ENCODE measurements at places on chromosomes 3 and 15.

DNA sequence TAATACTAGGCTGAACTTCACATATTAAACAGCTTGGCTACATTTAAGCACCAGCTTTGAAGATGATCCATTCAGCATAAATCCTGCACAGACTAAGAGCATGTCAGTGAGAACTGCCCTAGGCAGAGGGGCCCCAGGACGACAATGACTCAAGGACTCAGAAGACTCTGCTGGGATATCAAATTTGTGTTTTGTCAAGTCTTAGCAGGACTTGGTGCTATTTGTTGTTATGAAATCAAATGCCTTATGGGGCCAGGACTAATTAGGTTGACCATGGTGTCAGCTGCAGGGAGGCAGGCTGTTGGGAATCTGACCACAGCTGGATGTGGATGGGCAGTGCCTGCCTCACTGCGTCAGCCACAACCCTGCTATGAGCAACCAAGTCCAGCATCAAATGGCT lies 91.8 kb downstream of the RYR3 start:
- no peak for DNase-seq

- DNase-seq = no peak
These were observed 5.6 kb downstream of the RAB8B start for GRCh38 chr15:63194880-63195568.

GRCh38 chr3:30777426-30778113 lies 116.9 kb downstream of the GADL1 start:
- DNase-seq = no peak

DNA sequence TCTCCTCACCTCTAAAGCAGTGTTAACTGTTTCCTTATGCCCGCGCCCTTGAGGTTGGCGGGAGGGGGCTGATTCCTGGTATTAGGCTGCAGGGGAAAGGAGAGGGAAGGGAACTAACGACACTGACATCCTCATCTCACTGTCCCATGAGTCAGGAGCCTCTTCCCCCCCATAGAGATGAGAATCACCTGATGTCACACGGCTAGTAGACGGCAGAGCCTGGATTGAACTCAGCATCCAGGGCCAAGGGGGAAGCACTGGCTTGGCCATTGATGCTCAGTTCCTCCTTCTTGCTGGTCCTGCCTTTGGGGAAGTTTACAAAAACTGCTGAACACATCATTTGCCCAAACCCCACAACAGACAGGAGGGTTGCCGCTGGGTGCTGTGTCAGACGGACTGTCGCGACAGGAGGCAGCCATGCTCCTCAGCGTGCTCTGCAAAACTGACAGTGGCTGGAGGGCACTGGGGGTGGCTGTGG lies 38.5 kb downstream of the IDH2 start:
- no peak for DNase-seq

DNA sequence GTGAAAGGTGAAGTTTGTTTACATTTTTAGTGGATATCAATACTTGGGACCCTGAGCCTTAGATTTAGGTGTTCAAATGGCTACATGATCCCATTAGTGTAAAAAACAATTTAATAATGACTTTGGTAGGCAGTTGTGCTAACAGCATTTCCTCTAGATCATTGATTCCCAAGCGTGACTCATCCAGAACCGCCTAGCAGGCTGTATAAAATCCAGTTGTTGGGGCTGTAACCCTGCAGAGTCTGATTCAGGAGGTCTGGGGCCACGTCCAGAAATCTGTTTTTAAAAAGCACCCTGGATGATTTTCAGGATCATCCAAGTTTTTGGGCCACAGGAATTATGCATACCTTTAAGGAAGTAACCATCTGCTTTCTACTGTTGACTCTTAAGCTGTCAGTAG lies 156.4 kb downstream of the TP63 start:
- DNase-seq = no peak

DNA sequence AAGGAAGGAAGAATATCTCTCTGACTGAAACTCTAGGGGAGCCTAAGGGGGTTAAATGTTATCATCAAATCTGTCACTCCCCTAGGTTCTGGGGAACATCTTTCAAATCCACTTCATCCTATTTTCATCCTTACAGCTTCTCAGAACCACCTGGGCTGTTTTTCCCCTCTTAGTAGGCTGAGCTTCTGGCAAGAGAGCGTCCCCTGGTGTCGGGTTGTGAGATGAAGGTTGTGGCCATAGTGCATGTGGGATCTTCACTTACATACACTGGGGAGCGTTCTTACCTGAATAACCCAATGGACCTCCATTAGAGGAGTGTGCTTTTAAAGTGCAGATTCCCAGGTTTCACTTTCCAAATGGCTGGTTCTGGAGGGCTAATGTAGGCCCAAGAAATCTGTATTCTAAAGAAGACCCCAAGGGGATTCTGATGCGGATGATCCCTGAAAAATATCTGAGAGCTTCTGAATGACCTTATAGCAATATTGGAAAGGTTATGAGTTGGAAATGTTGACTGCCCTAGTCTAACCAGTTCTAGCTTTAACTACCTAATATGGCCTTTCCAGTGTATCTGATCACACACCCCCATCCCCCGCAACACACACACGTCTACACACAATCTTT lies 663.7 kb downstream of the AGBL1 start:
- peak; percentile 49 for DNase-seq

GRCh38 chr3:141108039-141108438 lies 56.9 kb downstream of the SPSB4 start:
- no peak for DNase-seq

DNA sequence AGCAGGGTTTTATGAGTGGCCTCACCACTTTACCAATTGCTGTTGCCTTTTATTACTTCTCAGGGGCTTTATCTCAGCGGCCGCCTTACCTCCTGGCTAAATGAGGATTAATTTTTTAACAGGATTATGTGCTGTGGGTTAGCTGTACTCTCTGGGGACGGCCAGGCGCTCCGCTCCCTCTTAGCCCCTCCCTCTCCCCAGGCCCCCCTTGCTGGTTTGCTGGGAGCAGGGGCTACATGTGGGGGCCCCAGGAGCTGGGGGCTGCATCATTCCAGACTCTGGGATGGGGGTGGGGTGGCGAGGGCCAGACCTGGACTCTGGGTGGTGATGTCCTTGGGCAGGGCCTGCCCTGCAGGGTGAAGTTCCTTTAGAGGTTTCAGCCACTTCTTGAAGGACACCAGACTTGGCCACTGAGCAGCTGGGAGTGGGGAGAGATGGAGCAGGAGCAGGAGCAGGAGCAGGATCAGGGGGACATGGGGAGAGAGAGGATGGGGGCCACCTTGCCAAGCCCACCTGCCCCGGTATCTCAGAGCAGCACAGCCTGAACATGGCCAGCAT lies 196.1 kb downstream of the GOLGA6L6 start:
- no peak for DNase-seq

DNA sequence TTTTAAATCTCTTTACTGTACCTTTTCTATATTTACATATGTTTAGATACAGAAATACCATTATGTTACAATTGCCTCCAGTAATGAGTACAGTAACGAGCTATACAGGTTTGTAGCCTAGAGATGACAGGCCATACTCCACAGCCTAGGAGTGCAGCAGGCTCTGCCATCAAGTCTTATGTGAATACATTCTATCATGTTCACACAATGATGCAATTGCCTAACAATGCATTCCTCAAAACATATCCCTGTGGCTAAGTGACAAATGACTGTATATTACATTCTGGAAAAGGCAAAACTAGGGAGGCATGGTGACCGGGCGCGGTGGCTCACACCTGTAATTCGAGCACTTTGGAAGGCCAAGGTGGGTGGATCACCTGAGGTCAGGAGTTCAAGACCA lies 192.4 kb upstream of the IGF1R start:
- no peak for DNase-seq

DNA sequence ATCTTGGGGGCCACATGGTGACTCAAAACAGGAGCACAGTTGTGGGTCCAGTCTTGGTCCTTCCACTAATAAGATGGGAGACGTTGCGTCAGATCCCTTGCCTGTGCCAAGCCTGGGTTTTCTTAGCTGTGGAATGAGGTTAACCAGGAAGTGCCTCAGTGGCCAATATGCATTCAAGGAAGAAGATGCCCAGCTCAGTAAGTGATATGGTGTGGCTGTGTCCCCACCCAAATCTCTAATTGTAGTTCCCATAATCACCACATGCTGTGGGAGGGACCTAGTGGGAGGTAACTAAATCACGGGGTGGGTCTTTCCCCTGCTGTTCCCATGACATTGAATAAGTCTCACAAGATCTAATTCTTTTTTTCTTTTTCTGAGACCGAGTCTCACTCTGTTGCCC lies 6.4 kb downstream of the ALG1L2 start:
- no peak for DNase-seq

DNA sequence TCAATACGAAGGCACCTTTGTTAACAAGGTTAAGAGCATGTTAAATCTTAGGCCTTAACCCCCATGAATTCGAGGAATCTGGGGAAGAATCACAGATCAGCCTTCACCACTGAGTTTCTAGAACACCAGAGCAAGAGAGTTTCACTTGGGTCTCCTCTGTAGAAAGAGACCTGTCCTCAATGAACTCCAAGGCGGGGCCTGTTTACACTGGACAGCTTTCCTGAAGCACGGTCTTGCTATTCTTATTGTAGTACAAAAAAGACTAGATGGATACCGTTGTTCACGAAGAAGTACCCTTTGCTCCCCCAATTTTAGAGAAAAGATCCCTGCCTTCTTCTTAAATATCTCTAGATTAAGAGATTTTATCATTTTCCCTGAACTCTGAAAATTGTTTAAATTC lies 64.9 kb downstream of the USF3 start:
- no peak for DNase-seq

- DNase-seq = no peak
These were observed 284.7 kb upstream of the STT3B start for GRCh38 chr3:31247850-31248562.

DNA sequence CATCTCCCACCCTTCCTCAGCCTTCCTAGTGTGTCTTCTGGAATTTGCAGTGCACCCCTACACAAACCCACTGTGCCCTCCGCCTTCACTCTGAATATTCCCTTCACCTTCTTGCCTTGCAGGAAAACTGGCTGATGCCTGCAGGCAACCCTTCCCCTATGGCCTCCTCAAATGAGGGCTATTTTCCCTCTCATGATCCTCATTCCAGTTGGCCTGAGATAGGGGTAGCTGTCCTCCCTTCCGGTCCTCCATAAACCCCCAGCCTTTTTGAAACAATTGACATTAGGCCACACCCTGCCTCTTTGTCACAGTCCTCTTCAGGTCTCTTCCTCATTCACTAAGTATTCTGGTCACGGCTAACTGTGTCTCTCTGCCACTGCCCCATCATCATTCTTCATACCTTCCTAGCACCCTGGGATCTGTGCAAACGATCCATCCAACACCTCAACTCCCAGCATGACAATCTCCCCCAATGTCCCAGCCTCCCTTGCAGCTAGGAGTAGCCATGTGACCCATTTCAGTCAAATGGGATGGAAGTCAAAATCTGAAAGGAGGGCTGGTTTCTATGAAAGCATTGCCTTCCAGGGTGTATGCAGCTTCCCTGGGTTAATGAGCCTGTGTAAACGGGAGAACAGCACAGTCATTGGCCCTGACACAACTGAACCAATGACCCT lies 8.5 kb upstream of the TICRR start:
- DNase-seq = no peak

GRCh38 chr15:82894971-82895520 lies 57.5 kb downstream of the HOMER2 start:
- no peak for DNase-seq

DNA sequence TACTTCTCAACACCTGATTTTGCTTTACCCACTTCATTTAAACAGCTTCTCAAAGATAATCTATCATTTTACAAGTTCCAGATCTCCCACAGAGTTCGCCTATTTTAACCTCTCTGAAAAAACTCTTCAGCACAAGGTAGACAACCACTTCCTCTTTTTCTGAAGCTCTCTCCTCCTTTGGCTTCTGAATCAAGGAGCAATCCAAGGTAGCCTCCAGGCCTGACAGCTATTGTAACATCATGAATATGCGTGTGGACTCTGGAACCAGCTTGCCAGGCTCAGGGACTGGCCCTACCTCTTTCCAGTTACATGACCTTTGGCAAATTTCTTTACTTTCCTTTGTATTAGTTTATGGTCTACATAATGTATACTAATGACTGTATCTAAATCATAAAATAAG lies 405.9 kb upstream of the ZNF385D start:
- DNase-seq = no peak
